ENCODE measurements at places on chromosomes 7 and 10.

- peak; percentile 57 for DNase-seq
These were observed 36.5 kb downstream of the ZMIZ1 start for GRCh38 chr10:79105150-79105739.

- DNase-seq = peak; percentile 41
These were observed 1.3 kb downstream of the STK17A start for GRCh38 chr7:43584195-43584586.

- no peak for DNase-seq
These were observed 9.3 kb downstream of the ATG9B start for GRCh38 chr7:151014950-151015349.

DNA sequence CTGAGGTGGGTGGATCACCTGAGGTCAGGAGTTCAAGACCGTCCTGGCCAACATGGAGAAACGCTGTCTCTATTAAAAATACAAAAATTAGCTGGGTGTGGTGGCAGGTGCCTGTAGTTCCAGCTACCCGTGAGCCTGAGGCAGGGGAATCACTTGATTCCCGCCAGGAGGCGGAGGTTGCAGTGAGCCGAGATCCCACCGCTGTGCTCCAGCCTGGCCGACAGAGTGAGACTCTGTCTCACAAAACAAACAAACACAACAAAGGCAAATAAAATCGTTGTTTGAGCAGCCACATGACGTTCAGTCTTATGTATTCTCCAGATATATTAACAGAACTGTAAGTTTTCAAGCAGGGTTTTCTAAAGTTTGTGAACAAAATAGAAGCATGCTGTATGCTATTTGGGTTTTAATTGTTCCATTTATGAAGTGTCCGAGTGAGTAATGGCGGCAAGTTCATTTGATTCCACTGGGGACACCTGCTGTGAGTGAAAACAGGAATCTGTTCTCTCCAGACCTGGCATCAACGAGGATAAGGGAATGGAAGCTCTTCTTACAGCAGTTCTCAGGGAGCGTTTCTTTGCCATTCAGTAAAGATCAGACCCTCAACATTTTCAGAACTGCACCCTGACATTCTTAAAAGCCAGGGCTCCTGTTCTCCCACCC, 122.5 kb upstream of the PITRM1 start:
- peak; percentile 93 for DNase-seq

DNA sequence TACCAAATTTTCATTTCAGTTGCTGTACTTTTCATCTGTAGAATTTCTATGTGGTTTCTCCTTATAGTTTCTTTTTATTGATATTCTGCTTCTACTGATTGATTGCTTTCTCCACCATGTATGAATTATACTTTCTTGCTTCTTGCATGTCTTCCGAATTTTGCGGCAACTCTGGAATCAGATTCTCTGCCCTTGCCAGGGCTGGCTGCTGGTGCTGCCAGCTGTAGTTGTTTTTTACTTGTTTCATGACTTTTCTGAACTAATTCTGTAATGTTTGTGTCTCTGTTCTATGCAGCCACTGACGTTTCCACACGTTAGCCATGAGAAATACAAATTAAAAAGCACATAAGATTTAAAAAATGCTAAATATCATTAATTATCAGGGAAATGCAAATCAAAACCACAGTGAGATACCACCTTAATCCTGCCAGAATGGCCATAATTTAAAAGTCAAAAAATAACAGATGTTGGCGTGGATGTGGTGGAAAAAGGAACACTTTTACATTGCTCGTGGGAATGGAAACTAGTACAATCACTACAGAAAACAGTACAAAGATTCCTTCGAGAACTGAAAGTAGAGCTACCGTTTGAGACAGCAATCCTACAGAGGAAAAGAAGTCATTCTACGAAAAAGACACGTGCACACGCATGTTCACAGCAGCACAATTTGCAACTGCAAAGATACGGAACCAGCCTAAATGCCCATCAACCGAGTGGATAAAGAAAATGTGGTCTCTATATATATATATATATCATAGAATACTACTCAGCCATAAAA, 51.5 kb downstream of the MAD1L1 start:
- no peak for DNase-seq

- no peak for DNase-seq
These were observed 686.5 kb downstream of the LRMDA start for GRCh38 chr10:76117949-76118348.

DNA sequence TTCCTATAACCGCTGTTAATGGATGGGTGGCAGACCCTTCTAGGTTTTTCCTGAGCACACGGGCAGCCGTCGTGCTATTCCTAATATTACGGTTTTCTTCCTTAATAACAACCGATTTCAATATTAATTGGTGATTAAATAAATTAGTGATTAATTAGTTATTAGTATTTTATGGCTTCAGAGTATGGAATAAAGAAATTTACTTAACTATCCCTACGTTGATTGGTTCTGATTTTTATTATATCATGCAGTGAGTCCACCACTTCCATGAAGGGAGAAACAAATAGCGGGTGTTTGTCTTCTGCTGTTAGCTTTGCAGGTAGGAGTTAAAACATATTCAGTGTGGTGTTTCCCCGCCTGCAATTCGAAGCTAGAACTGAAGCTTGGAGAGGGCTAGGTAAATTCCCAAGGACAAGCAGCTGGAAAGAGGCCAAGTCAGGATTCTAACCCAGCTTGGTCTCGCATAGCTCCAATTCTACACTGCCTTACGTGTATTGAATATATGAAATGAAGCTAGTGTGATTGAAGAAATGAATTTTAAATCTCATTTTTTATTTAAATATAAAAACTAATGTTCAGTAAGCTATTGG, 928 bp upstream of the CSTF2T start:
- DNase-seq = peak; percentile 87

DNA sequence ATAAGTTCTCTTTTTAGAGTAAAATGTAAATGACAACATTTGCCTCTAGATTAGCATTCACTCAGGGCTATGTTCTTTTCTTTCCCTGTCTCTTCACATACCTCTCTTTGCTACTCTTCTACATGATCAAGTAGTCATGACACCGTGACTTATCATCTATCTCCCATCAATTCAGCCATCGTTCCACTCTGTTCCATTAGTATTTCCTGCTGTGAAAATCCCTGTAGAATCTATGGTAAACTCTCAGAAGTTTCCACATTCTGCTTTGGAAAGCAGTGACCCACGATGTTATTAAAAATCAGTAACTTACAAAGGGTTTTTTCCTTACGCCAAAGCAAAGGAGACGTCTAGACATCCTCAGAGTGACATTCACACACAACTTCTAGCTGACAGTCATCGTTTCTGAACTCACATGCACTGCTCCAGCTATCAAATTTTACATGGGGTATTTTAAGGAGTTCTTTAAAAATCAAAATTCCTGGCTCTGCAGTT, 135.6 kb downstream of the SEMA3C start:
- DNase-seq = no peak

DNA sequence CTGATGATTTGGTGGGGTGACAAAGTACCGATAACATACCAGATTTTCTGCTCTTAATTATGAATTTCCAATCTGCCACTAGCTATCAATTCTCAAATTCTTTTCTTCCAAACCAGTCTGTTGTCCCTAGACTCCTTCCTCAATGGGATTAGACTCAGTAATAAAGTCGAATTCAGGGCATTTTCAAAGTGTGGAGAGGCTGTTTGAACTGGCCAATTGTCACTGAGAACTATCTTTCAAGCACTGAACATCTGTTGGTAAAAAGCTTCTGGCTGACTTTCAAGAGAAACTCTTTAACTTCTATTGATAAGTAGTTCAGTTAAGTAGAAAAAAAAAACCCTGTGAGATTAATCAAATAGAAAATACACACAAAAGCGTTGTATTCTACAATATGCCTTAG, 108.9 kb downstream of the SAMD9 start:
- no peak for DNase-seq

GRCh38 chr10:69089638-69090599, 2.0 kb downstream of the SRGN start:
- no peak for DNase-seq

DNA sequence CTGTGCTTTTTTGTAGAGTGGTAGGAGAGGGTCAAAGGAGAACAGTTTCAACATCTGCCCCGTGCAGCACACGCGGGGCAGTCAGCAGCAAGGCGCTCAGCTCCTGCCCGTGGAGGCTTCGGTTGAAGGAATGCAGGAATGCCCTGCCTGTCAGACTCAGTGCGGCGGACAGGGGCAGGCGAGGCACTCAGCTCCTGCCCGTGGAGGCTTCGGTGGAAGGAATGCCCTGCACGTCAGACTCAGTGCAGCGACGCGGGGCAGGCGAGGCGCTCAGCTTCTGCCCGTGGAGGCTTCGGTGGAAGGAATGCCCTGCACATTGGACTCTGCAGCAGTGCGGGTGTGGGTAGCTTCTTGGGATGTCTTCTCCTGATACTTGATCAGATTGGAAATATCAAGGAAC, 37.0 kb downstream of the PPP2R2D start:
- DNase-seq = no peak

All from DMS53 (cell line).